NCI-H187 (cell line): ENCODE measurements at places on chromosomes 7 and 10.

DNA sequence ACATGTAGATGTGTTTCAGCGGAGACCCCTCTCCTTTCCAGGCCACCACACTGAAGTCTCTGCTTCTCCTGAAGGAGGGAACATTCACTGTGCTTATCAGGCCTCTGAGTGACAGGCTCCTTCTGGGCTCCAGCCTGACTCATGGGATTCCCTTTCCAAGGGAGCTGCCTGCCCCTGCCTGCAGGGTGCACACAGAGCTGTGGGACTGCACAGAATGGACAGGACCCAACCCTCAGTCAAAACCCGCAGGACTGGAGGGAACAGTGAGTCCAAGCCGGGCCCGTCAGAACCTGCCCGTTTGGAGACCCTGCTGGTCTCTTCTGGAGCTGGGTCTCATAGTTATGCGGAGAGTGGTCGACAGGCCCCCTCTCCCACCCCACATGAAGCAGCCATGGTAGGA lies 32.6 kb downstream of the PLAC9 start:
- DNase-seq, result no peak

DNA sequence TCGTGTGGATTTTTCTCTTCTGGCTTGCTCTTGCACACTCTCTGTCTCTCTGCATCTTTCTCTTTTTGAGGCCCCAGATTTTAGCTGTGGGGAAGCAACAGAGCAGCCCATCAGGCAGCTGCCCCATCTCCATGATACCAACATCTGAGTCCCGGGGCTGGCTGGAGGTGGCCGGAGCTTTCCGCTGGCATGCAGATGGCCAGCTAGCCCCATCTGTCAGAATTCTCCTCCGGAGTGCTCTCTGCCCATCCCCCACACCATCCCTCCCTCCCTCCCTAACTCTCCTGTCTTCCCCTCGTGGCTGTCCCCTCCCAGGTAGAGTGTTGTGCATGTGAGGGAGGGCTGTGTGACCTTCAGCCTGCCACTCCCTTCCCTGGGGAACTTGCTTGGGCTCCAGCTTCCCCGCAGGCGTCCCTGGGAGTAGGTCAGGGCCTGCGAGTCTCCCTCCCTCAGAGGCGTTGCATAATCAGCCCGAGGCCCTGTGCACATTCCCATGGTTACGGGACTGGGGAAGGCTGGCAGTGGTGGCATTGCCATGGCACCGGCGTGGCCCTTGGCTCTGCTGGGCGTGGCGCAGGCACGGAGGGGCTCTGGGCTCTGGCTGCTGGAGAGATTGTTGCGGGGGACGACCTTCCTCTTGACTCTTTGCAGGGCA lies 24.7 kb downstream of the GHRHR start:
- DNase-seq, result no peak

DNA sequence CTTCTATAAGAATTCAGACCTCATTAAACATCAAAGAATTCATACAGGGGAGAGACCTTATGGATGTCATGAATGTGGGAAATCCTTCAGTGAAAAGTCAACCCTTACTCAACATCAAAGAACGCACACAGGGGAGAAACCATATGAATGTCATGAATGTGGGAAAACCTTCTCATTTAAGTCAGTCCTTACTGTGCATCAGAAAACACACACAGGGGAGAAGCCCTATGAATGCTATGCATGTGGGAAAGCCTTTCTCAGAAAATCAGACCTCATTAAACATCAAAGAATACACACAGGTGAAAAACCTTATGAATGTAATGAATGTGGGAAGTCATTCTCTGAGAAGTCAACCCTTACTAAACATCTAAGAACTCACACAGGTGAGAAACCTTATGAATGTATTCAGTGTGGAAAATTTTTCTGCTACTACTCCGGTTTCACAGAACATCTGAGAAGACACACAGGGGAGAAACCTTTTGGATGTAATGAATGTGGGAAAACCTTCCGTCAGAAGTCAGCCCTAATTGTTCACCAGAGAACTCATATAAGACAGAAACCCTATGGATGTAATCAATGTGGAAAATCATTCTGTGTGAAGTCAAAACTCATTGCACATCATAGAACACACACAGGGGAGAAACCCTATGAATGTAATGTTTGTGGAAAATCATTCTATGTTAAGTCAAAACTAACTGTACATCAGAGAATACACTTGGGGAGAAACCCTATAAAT lies 24.1 kb downstream of the ZNF37A start:
- no peak for DNase-seq

GRCh38 chr10:131098416-131098952 lies 213.0 kb downstream of the TCERG1L start:
- no peak for DNase-seq

DNA sequence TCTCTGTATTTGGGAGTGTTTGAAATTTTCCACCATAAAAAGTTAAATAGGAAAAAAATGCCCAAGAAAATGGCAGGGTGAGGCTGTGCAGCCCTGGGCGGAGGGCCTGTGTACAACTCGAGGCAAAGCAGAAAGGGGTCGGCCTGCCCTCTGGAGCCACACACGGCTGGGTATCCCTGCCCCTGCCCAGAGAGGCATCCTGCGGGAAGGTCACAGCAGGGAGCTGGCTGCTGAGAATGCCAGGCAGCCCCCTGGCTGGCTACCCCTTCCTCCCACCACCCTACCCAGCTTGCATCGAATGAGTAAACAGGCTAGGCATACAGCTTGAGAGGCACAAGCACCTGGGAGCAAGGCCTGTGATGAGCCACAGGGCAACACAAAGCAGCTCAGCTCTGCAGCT lies 46.1 kb downstream of the CAMK2B start:
- DNase-seq, result no peak

DNA sequence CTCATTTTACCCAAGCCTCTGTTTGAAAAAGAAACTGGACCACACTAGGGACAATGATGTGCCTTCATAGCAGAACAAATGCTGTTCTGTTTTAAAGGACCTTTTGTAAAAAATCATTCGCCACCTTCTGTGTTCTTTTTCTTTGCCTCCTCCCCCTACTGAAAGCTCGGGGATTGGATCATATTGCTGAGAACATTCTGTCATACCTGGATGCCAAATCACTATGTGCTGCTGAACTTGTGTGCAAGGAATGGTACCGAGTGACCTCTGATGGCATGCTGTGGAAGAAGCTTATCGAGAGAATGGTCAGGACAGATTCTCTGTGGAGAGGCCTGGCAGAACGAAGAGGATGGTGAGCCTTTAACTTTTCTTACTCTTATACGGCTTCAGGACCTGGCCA lies 62.2 kb downstream of the POLL start:
- DNase-seq, result no peak

DNA sequence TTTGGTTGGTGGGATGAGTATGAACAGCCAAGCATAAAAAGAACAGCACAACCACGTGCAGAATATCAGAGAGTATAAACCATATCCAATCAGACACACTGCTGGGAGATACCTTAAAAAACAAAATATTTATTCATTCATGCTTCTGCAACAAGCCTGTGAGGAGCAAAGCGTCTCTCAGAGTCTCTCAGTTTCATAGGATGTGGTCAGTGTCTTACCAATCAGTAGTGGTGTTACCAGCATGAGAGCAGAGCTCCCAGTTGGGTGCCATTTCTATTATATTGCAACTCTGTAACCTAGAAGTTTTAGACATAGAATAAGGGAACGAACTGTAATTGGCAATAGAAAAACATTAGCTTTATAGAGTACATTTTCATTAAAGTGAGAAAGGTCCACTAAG lies 445.9 kb upstream of the LRRN3 start:
- DNase-seq, result no peak

DNA sequence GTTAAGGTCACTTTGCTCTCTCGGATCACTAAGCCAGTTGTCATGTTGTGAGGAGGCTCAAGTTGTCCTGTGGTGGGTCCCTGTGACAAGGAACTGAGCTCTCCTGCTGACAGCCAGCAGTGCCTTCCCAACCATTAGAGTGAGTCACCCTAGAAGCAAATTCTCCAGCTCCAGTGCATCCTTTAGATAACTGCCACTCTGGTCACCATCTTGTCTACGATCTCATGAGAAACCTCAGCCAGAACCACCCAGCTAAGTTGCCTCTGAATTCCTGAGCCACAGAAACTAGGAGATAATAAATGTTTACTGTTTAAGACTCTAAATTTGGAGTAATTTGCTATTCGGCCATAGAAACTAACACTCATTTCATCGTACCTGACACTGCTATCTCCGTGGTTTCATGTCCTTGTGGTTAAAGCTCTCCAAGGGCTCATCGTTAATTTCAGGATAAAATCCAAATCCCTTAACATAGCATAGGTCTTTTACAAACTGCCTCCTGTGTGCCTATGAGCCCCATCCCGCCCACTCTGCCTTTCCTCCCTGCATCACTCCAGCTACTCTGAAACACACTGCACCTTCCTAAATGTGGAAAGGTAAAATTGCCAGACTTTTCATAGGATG lies 56.5 kb upstream of the WIPF3 start:
- DNase-seq, result no peak

DNA sequence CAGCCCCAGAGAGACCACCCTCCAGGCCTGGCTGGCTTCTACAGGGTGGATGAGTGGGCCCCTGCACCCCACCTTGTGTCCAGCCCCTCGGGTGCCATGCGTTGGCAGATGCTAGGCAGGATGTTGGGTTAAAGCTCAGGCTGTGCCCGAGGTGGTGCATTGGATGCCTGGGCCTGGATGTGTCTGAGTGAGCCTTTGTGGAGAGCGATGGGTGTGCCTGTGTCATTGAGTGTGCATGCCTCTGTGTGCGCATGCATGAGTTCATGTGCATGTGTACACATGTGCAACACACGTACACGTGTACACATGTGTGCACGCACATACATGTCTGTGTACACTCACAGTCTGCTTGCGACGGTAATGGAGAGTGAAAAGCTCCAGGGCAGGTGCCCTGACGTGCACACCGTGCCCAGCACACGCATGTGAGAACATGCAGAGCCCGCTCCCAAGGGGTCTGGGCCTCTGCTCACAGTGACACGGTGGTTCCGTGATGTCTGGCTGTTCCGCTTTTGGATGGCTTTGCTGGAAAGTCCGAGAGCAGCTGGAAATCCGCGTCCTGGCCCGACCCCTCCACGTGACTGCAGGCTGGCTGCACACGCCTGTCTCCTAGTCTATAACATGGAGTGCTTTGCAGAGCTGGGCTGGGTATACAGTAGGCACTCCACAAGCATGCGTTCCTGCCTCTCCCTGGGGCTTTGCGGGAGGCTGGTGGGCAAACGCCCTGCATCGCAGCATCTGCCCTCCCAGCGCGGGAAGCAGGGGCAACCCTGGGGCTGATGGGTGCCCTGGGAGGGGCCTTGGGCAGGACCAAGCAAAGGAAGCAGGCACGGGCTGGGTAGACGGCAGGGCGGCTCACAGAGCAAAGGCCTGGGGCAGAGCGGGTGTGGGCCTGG lies 36.9 kb downstream of the ELFN1 start:
- DNase-seq, result no peak

GRCh38 chr7:104442481-104442880 lies 114.1 kb downstream of the LHFPL3 start:
- DNase-seq, result no peak

DNA sequence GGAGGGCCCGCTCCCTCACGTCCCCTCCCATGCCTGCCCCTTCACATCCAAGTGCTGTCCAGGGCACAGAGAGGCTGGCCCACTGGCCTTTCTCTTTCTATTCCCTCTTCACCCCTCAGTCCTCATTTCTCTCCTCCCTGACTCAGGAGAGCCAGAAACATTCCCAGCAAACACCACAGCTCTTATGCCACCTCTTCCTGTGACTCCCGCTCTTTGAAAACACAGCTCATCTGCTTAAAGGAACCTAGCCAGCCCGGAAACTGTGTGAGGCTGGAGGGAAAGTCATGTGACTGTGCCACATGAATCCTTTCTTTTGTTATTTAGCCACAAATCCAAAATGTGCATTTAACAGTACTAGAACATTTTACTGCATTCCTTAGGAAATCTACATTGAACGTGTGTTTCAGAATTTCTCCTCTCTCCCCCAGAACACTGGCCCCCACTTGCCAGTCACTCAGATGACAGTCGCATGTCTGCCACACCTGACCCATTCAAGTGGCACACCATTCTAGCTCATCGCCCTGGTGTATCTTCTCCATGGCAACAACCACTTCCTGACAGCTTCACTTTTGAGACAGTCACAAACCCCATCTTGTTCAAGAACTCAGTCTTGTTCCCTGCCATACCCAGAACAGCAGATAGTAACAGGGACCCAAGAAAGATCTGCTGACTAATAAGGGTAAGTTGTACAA lies 42.8 kb downstream of the GRB10 start:
- DNase-seq, result no peak

- DNase-seq, result no peak
Observed at GRCh38 chr10:5666008-5666840, at the start of gene ASB13. Gene ASB13 (minus strand): TSS chr10:5666595. CDS start chr10:5666551, 44 bp downstream.

DNA sequence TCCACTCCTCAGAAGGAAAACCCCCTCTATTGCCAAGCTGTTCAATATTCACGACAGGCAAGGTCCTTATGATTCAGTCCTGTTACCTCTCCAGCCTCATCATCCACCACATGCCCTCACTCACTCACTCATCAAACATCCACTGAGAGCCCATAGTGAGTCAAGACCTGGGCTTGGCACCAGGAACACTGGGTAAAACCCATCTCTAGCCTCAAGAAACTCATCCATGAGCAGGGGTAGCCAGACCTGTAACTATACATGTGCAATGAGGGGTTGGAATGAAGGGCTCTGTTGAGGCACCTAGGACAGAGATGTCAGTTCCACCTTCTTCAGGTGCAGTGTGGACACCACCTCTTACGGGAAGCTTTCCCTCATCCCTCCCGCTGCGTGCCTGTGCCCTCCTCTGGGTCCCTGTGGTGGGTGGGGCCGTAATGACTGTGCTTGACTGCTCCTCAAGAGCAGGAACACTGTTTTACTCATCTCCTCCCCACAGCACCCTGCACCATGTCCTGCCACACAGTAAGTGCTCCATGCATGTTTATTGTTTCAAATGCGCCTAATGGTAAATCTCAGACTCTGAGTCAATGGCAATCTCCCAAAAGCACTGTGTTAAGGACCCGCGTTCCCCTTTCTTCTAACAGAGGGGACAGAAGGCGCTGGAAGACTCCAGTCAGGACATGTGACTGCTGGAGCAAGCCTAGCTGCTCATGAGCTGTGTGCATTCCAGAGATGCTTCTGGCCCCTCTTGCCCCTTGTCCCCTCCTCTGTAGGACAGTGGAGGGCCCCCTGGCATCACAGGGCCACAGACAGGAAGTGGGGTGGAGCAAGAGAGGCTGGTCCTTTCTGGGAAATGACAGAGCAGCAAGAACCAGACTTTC lies 95.4 kb downstream of the HIPK2 start:
- DNase-seq, result no peak

- DNase-seq, result no peak
Observed at GRCh38 chr7:83985821-83986220, 208.8 kb downstream of the SEMA3A start.
